Forelimb muscle (tissue), 1 donor: ENCODE measurements at places on chromosomes 1 and 21. TPM values are rescaled to one million over a fixed set of nuclear protein-coding genes. Genes with fewer than 3 reads are reported as not detected.

The ELF3 gene
- 0.20 TPM for polyA plus RNA-seq

The PSMB4 gene
- 156 TPM for polyA plus RNA-seq

The KCNK2 gene
- polyA plus RNA-seq = 2.5 TPM

The OR10K1 gene
- 0.04 TPM for polyA plus RNA-seq

The TMEM200B gene
- 5.9 TPM for polyA plus RNA-seq

The OLFML3 gene
- 149 TPM for polyA plus RNA-seq

The S100A2 gene
- polyA plus RNA-seq = 2.0 TPM

The LRRC71 gene
- polyA plus RNA-seq = 1.2 TPM

The DISP1 gene
- 7.1 TPM for polyA plus RNA-seq

The HSD3B2 gene
- polyA plus RNA-seq = not detected

The PAFAH2 gene
- 84.2 TPM for polyA plus RNA-seq

The LIN28A gene
- not detected for polyA plus RNA-seq

The ZNF281 gene
- 11.6 TPM for polyA plus RNA-seq

The FMO3 gene
- 0.19 TPM for polyA plus RNA-seq

The ANKRD34A gene
- polyA plus RNA-seq = 0.95 TPM

DNA sequence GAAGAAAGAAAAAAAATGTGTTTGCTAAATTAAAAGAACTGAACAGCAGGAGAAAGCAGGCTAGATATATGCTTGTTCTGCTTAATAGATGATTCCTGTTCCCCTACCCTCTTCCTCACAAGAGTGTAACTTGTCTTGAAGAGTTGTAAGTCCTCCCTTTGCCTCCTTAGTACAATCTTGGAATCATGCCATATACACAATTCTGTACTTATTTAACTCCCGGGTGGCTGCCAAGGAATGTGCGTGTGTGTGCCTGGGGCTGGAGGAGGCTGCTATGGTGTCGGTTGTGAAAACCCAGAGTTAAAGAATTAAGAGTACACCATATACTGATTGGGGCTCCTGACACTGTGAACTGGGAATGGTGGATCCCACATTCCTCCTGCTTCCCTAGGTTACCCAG lies 194.2 kb downstream of the SIPA1L2 start:
- no peak for DNase-seq

DNA sequence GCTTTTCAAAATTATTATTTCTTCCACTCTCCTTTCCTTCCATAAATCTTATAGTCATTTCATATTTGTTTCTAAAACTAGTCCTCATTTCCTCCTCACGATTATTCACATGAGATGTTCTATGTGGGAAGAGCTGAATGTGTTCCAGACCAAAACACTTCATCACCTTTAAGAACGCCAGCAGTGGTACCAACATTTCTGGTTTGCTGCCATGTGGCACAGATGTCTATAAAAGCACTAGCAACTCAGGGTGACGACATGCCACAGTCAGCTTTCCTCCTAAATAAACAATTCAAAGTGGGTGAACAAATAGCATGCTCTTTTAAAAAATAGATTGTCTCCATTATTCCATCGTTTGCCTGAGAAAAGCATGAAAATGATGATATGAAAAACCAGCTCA lies 1217.8 kb upstream of the ADGRL2 start:
- DNase-seq = no peak

GRCh38 chr1:56330391-56331026 lies 248.9 kb downstream of the PLPP3 start:
- DNase-seq = no peak

- no peak for DNase-seq
These were observed 5.9 kb upstream of the PRKAA2 start for GRCh38 chr1:56639211-56639610.

GRCh38 chr1:156959925-156960324 lies 39.5 kb downstream of the LRRC71 start:
- DNase-seq = no peak

GRCh38 chr1:107750364-107750959 lies 214.5 kb downstream of the VAV3 start:
- DNase-seq = no peak

- no peak for DNase-seq
These were observed 29.0 kb downstream of the PPFIA4 start for GRCh38 chr1:203055161-203055799.

DNA sequence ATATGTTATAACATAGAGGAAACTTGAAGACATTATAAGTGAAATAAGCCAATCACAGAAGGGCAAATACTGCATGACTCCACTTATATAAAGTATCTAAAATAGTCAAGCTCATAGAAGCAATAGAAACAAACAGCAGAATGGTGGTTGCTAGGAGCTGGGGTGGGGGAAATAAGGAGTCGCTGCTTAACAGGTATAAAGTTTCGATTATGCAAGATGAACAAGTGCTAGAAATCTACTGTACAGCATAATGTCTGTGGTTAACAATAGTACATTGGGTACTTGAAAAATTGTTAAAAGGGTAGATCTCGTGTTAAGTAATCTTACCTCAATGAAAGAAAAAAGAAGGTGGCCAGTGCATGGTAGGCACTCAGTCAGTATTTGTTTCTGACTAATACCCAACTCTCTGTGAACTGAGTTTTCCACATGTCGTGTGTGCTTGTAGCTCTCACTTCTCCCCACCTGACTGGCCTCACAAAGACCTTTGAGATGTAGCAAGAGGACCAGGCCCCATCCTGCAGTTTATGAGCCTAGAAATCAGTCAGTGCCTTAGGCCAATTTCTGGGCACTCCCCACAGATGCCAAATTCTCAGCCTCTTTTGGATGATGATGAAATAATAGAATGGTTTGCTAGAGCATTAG lies 14.7 kb upstream of the SPRR5 start:
- no peak for DNase-seq

DNA sequence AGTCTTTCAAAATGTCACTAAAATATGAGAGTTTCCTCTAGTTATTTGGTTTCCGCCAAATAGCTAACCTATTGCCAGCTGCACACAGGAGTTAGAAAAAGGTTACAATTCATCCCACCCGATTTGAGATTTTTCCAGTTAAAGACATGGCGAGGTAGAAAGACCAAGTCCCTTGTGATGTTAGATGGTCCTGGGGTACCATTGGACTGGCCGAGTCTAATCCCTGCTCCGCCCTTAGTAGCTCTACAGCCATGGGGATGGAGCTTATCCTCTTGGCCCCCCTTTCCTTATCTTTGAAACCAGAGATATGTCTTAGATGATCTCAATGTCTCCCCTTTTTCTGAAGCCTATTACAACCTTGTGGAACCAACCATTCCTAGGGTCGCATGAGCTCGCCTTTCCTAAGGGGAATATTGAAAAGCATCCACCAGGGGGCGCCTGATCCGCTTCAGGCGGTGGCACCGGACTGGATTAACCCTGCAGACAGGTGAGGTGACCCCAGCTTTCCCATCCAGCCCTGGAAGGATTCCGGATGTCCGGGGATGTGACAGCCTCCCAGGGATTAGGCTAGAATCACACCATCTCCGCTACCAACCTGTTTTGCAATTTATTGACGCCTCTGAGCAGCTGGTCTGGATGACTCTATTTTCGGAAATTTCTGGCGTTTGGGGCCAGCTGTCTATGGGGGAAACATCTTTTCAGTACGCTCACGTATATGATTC lies 68.3 kb upstream of the SIM2 start:
- DNase-seq = no peak

DNA sequence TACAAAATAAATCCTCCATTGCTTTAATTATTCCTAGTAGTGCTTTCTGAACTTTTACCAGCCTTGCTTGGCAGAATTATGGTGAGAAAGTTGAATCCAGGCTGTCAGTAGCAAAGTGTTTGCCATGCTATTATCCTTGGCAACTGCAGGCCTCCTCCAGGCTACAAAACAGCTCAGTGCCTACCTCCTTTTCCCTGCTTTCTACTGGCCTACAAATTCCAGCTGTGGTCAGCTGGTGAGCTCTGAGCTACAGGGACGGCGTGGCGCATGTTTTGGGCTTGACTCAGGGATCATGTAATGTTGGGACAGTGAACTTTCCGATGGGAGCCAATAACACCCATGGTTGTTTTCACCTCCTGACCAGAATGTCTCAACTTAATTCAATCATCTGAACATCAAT lies 456.1 kb upstream of the ADAMTS5 start:
- no peak for DNase-seq

- no peak for DNase-seq
These were observed 691.3 kb upstream of the CXADR start for GRCh38 chr21:16821588-16821987.

GRCh38 chr1:8267307-8267706 lies 50.6 kb upstream of the SLC45A1 start:
- no peak for DNase-seq

- DNase-seq = peak; percentile 44
These were observed 47.2 kb upstream of the PAX7 start for GRCh38 chr1:18583326-18583941.

GRCh38 chr1:39609618-39610331 lies 29.7 kb downstream of the HEYL start:
- no peak for DNase-seq

- peak; percentile 91 for DNase-seq
These were observed 5.1 kb upstream of the HP1BP3 start for GRCh38 chr1:20792196-20792595.

DNA sequence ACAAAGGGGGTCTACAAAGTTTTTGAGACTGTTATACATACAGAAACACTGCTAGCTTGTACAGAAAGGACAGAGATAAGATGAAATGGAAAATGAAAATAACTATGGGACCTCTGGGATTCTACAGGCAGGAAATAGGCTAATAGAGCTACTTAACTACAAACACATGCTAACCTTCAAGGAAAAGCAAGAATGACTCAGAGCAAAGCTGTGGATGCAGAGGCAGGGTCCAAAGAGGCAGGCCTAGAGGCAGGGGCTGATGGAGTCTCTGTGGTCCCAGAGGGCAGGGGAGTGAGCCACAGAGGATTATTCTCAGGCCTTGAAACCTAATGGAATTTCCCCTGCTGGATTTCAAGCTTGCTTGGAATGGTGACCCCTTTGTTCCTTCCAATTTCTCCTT lies 18.7 kb upstream of the GOLT1A start:
- DNase-seq = peak; percentile 28

DNA sequence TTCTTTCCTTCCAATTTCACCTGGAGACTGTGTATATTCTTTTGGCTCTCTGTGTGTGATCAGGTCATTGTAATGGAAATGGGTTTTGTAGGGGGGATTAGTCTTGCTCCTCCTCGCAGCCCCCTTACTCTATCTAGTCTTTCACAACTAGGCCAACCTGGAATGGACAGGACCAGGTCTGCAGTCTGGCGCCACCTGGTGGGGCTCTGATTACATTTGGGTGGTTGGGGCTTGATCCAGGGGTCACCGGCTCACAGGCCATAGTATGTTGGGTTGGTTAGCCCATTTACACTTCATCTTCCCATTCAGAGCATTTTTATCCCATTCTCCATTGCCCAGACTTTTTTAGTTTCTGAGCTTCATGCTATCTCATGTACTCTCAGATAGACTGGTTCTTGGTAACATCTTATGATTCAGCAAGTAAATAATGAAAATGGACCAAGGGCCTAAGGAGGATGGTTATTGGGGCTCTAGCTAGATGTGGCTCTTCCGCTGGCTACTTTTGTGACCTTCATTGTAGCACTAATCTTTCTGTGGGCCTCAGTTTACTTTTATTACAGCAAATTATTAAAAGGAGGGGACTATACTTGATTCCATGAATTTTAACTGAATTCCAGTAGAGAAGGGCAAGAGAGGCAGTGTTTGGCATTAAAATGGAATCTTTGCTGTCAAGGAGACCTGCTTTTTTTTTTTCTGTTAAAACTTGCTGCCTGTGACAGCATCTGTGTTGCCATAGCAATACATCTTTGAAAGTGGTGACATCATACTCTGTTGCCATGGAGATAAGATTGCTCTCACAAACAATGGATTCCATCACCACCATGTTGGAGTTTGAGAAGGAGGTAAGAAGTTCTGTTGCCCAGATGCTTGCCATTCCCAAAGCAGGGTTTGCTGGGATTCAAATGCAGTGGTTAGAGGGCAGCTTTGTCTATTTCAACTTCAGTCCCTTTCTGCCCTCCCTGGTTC lies 150.1 kb downstream of the PLXNA2 start:
- no peak for DNase-seq

DNA sequence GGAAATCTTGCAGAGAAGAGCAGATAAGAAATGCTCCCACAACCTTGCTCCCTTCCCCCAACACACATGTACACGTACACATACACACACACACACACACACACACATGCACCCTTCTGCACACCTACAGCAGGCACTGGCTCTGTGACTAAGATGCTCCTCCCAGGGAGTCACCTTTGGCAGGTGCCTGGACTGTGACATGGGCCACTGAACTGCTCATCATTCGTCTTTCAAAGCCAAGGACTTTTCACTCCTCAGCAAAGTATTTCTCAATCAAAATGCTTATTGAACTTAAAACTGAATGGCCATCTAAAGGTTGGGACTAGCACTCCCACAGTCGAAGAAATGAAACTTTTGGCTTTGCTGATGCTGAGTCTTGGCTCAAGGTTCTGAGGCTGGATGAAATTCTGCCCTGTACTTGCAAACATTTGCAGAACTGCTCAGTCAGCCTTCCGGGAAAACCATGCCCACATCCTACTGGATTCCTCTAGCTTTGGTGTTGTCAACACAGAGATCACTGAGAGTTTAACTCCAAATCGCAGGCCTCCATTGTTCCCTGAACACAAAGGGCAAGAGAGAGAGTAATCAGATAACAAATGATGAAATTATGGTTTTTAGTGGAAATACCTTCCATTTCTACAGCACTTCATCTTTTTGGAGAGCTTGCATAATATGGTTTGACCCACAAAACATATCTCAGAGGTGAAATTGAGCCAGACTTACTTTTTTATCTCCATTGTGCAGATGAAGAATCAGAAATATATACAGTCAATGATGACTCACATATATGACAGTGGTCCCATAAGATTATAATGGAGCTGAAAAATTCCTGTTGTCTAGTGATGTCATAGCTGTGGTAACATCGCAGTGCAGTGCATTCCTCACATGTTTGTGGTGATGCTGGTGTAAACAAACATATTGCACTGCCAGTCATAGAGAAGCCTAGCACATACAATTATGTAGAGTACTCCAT lies 72.4 kb upstream of the BCAR3 start:
- no peak for DNase-seq

GRCh38 chr1:151612501-151613281 lies 841 bp downstream of the SNX27 start:
- no peak for DNase-seq

GRCh38 chr1:44724296-44724954 lies 6.5 kb downstream of the RNU5D-1 start:
- DNase-seq = no peak

DNA sequence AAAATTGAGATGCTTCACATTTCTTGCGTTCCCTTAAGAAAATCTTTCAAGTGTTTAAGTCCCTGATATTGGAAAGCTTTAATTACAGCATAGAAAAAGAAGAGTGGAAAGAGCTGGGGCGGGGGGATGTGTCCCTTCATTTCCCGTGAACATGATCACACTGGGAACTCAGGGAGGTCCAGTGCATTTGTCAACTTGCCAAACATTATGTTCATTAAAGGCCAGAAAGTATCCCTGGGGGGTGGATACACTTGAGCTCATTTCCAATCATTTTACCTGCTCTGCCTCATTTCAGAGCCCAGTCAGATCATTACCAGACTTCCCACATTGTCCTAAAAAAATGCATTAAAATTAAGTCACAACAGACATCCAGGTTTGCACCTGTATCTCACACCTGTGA lies 123.6 kb upstream of the KCNJ15 start:
- no peak for DNase-seq

GRCh38 chr1:29586215-29586614 lies 349.9 kb downstream of the PTPRU start:
- DNase-seq = no peak

GRCh38 chr1:29538586-29538985 lies 302.3 kb downstream of the PTPRU start:
- no peak for DNase-seq
